Stimulated activated CD4-positive, alpha-beta T cell treated with anti-CD3 and anti-CD28 coated beads, Interleukin-4, amount 100 ng/mL, for 4 hours (primary cell): ENCODE measurements at places on chromosomes 2 and 18.

GRCh38 chr2:145744541-145745386 is 1224.8 kb upstream of the ZEB2 start:
- no peak for DNase-seq

- no peak for DNase-seq
These were observed 1617.4 kb upstream of the ACVR2A start for GRCh38 chr2:146227152-146228019.

GRCh38 chr18:6219116-6219717 is 195.5 kb downstream of the L3MBTL4 start:
- no peak for DNase-seq

DNA sequence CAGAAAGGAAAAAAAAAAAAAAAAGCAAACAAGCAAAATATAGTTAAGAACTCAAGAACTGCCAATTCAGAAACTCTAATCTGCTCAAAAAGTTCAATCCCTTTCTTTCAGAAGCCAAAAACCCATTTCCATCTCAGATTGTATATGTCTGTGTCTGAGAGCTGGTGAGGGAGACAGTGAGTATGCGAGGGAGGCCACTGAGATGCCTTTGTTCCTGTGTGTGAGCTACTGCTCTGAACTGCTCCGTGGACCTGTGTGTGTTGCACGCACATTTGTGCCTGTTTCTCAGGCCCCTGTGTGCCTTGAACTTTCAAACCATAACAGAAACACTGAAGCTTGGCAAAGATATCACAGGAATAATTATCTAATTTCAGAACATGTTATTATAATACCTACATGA is 2.5 kb upstream of the PKDCC start:
- DNase-seq: no peak

- peak; percentile 66 for DNase-seq
These were observed 845 bp upstream of the CDC42EP3 start for GRCh38 chr2:37672104-37672869.

GRCh38 chr2:58497168-58497567 is 256.0 kb upstream of the FANCL start:
- no peak for DNase-seq

- no peak for DNase-seq
These were observed 74.1 kb upstream of the MAP4K3 start for GRCh38 chr2:39511219-39511604.

GRCh38 chr18:55473560-55473959 is 114.4 kb downstream of the TCF4 start:
- DNase-seq: no peak
